Ascending aorta (tissue), 2 donors: ENCODE measurements at places on chromosomes 16 and 17.

- no peak for DNase-seq
Observed at GRCh38 chr17:74644419-74644818, 20.9 kb upstream of the CD300E start.

DNA sequence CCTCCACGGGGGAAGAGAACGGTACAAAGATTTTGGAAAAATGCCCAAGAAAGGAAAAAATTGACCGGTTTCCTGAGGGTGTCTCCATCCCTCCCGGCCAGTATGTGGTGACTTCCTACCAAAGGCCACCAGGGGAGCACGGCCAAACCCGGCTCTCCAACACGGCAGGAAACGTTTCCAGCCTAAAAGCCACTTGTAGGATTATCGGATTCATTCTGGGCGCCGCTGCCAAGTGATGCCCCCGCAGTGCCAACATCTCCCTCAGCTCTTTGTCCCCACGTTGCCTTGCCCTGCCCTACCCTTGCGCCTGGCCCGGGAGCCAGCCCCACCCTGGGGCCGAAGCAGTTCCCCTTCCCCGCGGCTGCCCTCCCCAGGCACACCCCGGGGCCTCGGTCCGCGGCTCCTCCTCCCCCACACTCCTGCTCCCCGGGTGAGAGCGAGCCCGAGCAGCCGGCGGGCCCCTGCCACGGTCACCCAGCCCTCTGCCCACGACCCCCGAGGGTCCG is 688 bp downstream of the CRK start:
- no peak for DNase-seq

DNA sequence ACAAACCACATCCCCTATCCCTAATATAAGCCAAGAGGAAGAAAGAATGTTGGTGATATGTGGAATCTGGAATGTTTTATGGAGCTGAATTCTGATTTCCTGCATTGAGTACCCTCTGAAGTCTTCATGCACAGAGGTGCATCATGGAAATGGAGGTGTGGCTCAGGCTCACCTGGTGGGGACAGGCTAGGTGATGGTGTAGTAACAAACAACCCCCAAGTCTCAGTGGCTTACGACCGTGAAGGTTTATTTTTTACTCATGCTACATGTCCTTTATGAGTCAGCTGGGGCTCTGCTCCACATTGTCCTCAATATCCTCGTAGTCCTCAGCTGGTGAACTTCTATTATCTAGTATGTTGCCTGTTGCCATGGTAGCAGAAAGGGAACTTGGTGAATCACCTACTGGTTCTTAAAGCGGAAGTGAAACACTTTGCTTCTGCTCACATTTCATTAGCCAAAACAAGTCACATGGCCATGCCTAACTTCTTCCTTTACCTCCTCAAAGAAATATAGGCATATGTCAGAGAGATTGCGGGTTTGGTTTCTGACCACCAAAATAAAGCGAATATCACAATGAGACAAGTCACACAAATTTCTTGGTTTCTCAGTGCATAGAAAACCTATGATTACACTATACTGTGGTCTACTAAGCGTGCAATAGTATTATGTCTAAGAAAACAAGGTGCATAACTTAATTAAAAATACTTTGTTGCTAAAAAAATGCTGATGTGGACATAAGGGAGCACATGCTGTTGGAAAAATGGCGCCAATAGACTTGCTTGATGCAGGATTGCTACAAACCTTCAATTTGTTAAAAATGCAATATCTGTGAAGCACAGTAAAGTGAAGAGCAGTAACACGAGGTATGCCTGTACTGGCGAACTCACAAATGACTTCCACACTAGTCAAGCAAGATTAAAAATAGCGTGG is at the start of gene PMFBP1:
PMFBP1 (minus strand) TSS at position 51 of the 930 bp plus-strand sequence. CDS start 947 bp downstream, outside the sequence.
- peak; percentile 27 for DNase-seq

GRCh38 chr16:72434159-72434558 is 262.2 kb upstream of the PMFBP1 start:
- DNase-seq, result no peak

GRCh38 chr17:17808706-17809432 is 27.9 kb downstream of the SREBF1 start:
- no peak for DNase-seq

GRCh38 chr16:27428026-27428785 is 26.2 kb downstream of the IL21R start:
- DNase-seq, result peak; percentile 28

GRCh38 chr16:72464597-72465368 is 292.8 kb upstream of the PMFBP1 start:
- DNase-seq, result no peak

DNA sequence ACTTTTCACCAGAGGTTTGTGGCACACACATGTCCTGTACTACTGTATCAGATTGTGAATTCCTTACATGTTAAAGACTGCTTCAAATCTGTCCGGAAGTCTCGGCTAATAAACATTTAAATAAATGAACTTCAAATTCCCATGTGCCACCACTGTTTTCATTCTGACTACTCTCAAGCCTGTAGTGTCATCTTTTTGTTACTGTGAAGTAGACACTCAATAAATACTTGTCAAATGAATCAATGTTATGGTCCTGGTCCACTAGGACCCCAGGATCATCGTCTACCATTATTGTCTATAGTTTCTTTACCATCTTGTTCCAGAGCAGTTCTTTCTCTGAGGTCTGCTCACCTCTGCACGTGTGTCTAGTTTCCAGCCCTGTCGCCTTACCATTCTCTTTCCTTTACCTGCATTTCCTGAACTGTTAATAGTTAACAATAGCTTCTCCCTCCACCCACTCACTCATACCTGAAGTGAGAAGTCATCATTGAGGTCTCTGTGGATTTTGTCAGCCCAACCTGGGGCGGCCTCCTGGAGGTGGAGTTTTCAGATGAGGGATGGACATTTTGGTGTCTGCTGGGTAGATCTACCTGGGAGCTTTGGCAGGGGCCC is 333.0 kb downstream of the SEC14L1 start:
- DNase-seq, result no peak

- DNase-seq, result no peak
Observed at GRCh38 chr16:17076092-17076754, 394.5 kb downstream of the XYLT1 start.

DNA sequence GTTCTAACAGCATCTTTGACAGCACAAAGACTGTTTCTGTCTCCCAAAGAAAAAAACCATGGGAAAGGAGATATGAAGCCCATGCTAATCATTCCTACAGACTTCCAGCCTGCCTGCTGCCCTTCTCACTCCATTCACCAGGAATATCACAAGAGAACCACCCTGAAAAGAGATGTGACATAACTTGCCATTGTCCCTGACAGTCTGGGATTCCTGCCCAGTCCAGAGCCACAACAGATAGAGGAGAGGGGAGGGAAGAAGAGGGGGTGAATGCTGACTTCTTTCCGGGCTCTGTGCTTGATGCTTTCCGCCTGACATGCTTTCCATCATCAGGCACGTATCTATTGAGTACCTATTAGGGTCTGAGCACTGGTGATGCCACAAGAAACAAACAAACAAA is 31.6 kb upstream of the ASIC2 start:
- DNase-seq, result no peak

DNA sequence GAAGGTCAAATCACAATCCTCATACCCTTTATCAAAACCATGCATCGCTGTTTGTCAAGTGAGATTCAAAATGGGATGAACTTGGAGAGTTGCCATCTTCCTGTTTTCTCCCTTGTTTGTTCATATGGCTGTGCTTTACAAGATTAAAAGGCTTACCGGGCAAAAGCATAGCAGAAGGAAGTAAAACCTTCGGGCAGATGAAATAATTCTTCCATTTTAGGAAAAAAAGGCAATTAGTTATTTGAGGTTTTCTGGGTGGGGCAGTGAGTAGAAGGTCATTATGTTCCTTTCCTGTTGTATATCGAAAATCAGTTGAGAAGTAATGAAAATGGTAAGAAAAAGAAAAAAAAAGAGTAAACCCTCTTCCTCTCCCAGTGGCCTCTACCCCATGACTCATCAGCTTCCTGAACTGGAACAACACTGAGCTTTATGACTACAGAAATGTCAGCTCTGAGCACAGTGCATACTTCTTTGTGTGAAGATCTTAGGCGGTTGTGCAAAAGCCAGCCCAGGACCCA is 369.2 kb downstream of the CDH13 start:
- no peak for DNase-seq

- no peak for DNase-seq
Observed at GRCh38 chr16:67111951-67112444, 2.3 kb downstream of the PHAF1 start.

- no peak for DNase-seq
Observed at GRCh38 chr17:3536716-3537115, 20.9 kb downstream of the TRPV3 start.

DNA sequence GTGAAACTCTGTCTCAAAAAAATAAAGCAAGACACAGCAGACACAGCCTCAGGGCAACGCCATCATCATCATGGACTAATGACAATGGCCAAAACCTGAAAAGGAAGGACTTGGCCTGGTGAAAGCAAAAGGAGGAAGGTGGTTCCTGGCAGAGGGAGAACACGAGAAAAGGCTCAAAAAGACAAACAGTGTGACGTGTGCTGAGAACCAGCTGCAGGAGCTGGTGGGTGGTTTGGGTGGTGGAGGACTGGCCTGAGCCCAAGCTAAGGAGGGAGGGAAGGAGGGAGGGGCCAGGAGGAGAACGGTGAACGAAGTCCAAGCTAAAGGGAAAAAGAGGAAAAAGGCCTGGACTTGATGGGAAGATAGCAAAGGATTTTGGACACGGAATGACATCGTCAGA is 85.1 kb downstream of the SLC39A11 start:
- DNase-seq, result no peak

DNA sequence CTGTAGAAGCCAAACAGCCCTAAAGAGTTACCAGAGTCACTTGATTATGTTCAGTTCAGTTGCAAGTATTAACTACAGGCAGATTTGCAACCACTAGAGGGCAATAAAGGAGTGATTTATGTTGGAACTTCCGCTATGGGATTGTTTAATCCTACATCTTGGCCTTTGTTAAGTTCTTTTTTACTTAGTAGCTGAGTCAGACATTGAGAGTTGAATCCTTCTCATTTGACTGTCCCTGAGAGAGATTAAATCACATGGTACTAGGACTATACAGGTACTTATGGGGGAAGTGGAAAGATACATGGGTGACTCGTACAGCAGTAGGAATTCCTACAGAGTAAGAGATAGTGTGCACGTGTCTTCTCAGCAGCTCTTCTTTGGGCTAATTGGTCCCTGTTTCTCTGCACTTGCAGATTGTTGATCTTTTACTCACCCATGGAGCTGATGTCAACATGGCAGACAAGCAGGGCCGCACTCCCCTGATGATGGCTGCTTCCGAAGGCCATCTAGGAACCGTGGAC is 40.3 kb downstream of the CYB561 start:
- no peak for DNase-seq

GRCh38 chr17:55642741-55643140 is 79.9 kb downstream of the TMEM100 start:
- DNase-seq, result no peak

DNA sequence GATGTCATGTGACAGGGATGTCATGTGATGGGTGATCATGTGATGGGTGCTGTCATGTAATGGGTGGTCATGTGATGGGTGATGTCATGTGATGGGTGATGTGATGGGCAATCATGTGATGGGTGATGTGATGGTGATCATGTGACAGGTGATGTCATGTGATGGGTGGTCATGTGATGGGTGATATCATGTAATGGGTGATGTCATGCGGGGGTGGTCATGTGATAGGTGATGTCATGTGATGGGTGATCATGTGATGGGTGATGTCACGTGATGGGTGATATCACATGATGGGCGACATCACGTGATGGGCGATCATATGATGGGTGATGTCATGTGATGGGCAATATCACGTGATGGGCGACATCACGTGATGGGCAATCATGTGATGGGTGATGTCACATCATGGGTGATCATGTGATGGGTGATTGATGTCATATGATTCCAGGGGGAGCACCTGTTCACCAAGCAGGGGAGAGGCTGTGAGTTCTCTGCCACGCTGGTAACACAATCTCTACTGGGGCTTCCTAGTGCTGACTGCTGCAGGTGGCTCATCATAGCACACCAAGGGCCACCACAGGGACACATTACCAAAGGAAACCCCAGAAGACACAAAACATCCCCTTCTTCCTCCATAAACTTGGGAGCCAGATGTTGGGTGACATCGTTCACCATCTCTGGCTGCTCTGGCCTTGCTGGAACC is 16.5 kb downstream of the CD300LB start:
- no peak for DNase-seq

DNA sequence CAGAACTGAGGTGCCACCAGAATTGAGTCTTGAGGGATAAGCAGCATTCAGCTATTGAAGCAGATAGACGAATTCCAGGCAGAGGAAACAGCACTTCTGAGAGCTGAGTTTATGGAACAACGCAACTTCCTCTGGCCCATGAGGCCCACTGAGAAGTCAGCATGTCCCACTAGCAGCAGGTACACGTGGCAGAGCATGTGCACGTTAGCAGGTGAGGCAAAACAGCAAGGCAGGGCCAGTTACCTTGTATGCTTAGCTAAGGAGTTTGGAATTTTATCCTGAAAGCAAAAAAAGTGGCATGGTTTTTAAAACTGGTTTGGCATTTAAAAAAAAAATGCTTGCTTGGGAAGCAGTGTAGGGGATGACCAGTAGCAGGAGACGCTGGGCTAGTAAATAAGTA is 305.6 kb downstream of the CPPED1 start:
- DNase-seq, result no peak

DNA sequence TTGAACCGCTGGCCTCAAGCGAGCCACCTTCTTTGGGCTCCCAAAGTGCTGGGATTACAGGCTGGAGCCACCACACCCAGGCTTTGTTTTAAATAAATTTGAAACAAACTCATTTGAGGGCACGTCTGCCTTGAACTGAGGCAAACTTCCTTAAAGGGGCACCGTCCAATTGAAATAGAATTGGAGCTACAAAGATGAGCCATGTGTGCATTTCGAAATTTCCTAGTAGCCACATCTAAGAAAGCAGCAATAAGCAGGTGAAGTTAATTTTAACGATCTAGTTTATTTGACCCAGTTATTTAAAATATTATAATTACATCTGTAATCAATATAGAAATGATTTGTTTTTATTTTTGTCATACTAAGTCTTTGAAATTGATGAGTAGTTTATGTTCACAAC is 755 bp upstream of the C16orf89 start:
- DNase-seq, result no peak

DNA sequence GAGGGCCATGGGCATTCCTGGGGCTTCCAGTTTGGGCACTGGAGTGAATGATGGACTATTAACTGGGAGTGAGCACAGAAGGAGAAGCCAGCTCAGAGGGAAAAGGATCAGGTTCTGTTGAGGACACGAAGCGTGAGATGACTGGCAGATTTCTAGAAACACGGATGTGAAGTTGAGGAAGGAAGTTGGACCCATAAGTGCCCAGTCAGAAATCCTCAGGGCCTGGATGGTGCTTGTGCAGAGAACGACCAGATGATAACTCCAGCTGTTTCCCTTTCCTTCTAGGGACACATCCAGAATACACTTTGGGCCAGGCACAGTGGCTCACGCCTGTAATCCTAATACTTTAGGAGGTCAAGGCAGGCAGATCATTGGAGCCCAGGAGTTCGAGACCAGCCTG is 23.3 kb upstream of the ANKRD40CL start:
- no peak for DNase-seq
